ENCODE measurements at places on chromosomes 4 and X.
A peak's percentile ranks its signal among the peaks of the same experiment; 100 is the strongest.

DNA sequence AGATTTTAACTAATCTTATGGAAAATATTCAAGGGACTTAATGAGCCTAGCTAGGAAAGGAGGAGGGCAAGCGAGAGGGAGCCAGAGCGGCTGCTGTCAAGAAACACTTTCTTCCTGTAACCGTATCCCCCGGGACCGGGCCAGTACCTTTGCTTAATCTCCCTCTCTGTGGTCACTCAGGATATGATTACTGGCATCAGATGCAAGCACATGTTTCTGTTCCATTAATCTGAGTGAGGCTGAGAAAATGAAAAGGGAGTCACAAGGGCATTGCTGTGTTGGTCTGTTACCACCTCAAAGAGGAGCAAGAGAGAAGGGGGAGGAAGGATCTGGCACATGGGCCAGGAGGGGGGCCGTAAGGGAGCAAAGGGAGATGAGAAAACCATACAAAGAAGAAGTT, 356.7 kb upstream of the GATB start:
- DNase-seq: no peak

DNA sequence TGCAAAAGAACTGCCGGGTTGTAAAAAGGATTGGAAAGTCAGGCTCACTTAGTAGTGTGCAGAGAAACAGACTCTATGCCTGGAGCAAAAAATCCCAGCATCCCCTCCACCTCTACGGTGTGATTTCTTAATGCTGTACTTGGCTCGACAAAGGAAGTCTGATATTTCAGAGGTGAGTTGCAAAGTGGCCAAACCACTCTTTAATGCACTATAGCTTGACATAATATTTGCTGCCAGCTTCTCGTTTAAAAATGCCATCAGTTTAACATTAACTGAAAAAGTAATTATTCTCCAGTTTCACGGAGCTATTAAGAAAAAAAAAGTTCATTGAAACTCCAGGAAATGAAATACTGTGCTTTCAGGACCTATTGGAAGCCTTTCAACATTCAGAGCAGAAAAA, 448.3 kb upstream of the ZFP42 start:
- DNase-seq: no peak

DNA sequence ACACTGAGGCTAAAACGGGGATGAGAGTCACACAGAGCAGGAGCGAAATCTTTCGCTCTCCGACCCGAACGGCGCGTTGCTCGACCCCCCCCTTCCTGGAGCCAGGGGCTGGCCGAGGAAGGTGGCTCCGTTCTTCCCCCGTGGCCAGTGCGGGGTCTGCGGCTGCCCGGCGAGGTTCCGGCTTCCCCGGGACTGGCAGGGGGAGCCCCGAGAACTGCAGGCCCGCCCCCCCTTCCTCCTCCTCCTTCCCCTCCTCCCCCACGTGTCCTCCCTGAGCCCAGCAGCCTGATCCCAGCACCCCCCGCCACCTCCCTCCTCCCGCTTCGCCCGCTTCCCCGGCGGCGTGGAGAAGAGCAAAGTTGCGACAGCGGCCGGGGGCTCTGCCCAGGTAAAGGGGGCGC, 2.4 kb upstream of the BCORL1 start:
- DNase-seq: peak; percentile 7

DNA sequence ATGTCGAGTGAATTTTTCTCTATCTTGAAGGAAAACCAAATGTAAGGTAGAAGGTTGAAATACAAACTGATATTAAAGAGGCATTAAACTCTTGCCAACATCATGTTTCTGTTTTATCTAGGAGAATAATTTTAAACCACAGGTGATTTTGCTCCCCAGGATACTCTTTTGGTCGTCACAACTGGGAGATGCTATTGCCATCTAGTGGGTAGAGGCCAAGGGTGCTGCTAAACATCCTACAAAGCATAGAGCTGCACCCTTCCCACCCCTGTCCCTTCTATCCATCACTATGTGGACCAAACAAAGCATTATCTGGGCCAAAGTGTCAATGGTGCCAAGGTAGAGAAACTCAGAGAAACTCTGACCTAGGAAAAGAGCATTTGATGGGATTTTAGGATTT, 154.6 kb upstream of the MAGEB2 start:
- DNase-seq: peak; percentile 1

GRCh38 chr4:35643661-35644060, 600.7 kb downstream of the ARAP2 start:
- DNase-seq: no peak

- peak; percentile 49 for DNase-seq
Measured at GRCh38 chrX:15468036-15468435, 25.1 kb downstream of the PIR start.

GRCh38 chr4:33989820-33990443, 2254.4 kb downstream of the ARAP2 start:
- no peak for DNase-seq

- no peak for DNase-seq
Measured at GRCh38 chr4:135429528-135429927, 1227.9 kb upstream of the PABPC4L start.

Data from retina (tissue), 1 donor.